ENCODE measurements at places on chromosomes 11 and 22. TPM values are rescaled to one million over a fixed set of nuclear protein-coding genes. Genes with fewer than 3 reads are reported as not detected.

APOA1 gene
- total RNA-seq: not detected

CTSF gene
- total RNA-seq: 15.4 TPM

NR1H3 gene
- 88.2 TPM for total RNA-seq

RIMBP3C gene
- total RNA-seq: 0.39 TPM

PANX3 gene
- not detected for total RNA-seq

DAGLA gene
- 3.1 TPM for total RNA-seq

MLC1 gene
- not detected for total RNA-seq

TEX12 gene
- 0.20 TPM for total RNA-seq

TNNI2 gene
- total RNA-seq: not detected

LMO1 gene
- total RNA-seq: not detected

All from subcutaneous preadipocyte (primary cell).